ENCODE measurements at places on chromosomes 11 and 22. TPM values are rescaled to one million over a fixed set of nuclear protein-coding genes. Genes with fewer than 3 reads are reported as not detected.

DNA sequence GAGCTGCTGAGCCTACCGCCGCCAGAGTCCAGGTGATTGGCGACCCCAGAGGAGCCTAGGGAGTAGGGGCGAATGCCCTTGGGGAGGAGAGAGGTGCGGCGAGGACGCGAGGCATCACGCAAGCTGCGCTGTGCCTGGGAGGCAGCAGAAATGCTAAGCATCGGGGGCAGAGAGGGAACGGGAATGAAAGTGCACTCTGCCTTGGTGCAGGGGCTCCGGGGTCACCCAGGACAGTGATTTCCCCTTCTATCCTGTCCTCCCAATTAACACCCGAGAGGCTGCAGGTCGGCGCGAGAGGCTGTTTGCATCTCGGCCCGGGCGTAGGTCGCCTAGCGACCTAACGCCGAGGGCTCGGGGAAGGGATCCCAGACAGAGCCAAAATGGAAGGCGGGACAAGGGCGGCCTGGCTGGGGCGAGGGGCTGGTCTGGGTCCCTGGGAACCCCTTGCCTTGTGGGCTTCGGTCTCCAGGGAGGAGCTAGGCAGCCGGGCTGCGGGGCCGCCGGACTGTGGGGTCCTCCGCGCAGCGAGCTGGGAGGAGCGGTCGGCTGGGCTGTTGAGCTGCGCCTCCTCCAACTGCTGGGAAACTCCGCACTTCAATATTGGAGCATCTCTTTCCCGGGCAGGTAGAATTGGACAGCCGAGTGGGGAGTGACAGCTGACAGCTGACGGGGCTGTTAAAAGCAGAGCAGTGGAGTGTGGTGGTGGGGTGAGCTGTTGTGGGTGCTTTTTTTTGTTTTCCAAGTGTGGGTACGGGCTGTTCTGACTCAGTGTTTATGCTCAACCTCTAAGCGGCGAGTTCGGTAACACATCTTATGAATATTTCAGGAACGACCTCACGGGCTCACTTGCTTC, 657 bp downstream of the ELMOD1 start:
- no peak for DNase-seq

GRCh38 chr11:14529951-14530350, 9.8 kb upstream of the PSMA1 start:
- DNase-seq: no peak

- no peak for DNase-seq
These were observed 95.7 kb downstream of the PDE2A start for GRCh38 chr11:72578566-72578965.

- no peak for DNase-seq
These were observed 29.3 kb downstream of the FAT3 start for GRCh38 chr11:92253945-92254344.

- no peak for DNase-seq
These were observed 1503.9 kb downstream of the BRD1 start for GRCh38 chr22:48323746-48324145.

CPSF7 gene
- 69.7 TPM for total RNA-seq

GRCh38 chr11:62182147-62182891, 7.7 kb upstream of the SCGB1D1 start:
- no peak for DNase-seq

Data from thoracic aorta (tissue), 2 donors.